ENCODE measurements at places on chromosomes 1 and 21. TPM values are rescaled to one million over a fixed set of nuclear protein-coding genes. Genes with fewer than 3 reads are reported as not detected.

Gene TOMM20
- 92.9 TPM for total RNA-seq

Gene DCST1
- not detected for total RNA-seq

Gene KRTAP19-1
- not detected for total RNA-seq

Gene LINGO4
- not detected for total RNA-seq

Gene KCNJ6
- not detected for total RNA-seq

Gene THEM5
- total RNA-seq, result not detected

Gene CTH
- total RNA-seq, result 4.8 TPM

Gene KCNK2
- not detected for total RNA-seq

DNA sequence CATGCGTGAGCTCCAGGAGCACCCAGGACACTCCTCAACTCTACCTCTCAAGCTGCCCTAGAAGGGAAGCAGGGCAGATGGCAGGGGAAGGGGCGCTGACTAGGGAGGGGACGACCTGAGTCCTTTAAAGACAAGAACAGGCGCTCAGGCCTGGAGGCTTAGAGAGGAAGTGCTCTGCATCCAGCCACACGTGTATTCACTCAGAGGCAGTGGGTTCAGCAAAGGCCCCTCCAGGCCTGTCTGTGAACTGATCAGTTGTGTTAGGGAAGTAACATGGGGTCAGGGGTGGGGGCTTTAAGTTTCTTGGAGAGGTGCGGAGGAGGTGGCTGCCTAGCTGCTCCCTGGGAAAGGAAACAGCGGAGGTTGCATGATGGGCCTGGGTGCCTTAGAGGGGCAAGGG is 37.1 kb upstream of the ARF1 start:
- no peak for DNase-seq

GRCh38 chr1:51222809-51223208 is 13.3 kb upstream of the RNF11 start:
- no peak for DNase-seq

- peak; percentile 55 for DNase-seq
Observed at GRCh38 chr1:98086156-98086555, 165.3 kb upstream of the DPYD start.

DNA sequence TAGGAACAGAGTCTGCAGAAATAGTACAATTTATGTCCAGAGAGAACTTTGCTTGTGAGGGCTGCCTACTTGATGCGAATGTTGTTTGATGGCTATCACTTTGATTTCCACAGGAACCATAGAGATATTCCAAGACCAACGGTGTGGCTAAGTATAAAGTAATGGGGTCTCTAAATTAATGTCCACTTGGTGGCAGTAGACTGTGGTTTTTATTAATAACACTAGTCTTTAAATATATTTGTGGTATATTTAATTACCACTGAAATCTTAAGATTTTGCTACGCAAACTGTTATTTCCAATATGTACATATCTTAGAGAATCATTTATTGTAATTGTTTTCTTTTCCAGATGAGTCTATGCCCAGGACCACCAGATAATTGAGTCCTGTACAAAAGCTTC is 647.9 kb downstream of the PLA2G4A start:
- DNase-seq, result peak; percentile 40

DNA sequence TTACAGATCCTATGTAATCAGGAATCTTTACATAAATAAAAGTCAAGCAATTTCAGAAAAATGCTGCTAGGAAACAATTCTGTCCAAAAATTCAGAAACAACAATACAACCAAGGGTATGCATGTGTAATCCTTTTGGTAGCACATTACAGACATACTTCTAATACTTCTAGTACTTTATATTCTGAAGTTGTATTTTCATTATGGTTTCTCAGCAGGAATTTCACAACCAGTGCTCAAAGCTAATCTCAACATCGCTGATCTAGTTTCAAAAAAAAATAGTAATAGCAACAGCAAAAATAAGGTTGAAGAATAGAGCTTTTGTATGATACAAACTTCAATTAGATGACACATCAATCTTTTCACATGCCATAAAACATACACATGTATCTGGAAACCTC is 545.2 kb downstream of the LTN1 start:
- DNase-seq, result peak; percentile 53

GRCh38 chr1:100585786-100586185 is 47.8 kb downstream of the GPR88 start:
- no peak for DNase-seq

GRCh38 chr1:15027515-15027986 is 126.0 kb upstream of the TMEM51 start:
- DNase-seq, result peak; percentile 66

GRCh38 chr1:63829349-63830327 is 55.8 kb downstream of the ROR1 start:
- no peak for DNase-seq
